ENCODE measurements at places on chromosomes 7 and 10.

DNA sequence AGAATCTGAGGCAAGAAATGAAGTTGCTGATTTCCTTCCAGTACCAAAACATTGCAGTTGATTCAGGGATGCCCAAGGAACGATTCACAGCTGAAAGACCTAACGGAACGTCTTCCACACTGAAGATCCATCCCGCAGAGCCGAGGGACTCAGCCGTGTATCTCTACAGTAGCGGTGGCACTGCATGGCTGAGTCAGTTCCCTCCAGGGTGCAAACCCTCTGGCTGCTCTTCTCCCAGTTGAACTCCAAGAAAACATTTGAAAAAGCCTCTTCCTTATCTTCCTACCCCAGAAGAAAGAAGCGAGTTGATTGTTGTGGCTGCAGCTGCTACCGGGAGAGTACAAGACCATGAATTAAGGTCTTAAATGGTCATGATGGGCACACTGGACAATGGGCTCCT lies 147.1 kb upstream of the PRSS1 start:
- no peak for DNase-seq

GRCh38 chr7:44489955-44490350 lies 505 bp downstream of the NUDCD3 start:
- DNase-seq: peak; percentile 6

- DNase-seq: no peak
Observed at GRCh38 chr10:100291356-100291755, 4.9 kb upstream of the BLOC1S2 start.

GRCh38 chr10:83274088-83274487 lies 865.2 kb upstream of the GHITM start:
- no peak for DNase-seq

GRCh38 chr10:17867056-17867455 lies 57.9 kb downstream of the MRC1 start:
- DNase-seq: no peak

DNA sequence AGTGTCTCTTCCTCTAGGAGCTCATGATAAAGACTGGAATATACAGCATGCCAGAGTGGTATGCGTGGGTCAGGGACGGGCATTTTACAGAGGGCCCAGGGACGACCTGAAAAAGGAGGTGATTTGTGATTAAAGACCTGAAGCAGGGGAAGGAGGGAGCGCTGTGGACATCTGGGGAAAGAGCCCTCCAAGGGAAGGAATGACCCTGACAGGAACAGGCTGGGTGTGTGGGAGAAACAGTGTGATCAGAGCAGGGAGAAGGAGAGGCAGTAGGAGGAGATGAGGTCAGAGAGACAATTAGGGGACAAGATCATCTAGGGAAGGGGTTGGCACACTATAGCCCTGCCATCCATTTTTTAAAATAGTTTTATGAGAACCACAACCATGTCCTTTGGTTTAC lies 3.4 kb upstream of the RASSF4 start:
- DNase-seq: no peak

DNA sequence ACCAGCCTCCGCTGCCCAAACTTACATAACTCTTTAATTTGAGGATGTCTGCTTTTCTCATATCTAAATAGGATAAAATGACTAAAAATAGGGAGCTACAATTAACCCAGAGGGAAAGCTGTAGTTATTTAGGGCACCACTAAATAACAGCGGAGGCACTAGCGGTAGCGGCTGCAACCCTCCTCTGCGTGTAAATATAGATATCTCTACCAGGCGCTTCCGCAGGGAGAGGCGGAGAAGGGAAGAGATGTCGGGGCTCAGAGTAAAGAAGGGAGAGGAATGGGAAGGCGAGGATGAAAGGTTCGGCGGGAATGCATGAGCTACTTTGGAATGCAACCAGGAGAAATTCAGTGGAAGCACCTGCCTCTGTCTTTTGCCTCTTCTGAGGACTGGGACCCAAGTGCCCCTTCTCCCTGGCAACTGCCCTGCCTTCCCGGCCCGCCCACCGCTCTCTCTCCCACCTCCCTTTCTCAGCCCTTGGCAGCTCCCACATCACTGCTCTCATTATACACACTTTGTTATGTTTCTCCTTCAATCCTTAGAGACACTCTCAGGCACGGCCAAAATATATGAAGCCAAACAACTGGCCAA lies 698.3 kb downstream of the PARD3 start:
- DNase-seq: no peak

- peak; percentile 49 for DNase-seq
Observed at GRCh38 chr10:118568327-118568848, 27.1 kb downstream of the PRLHR start.

- no peak for DNase-seq
Observed at GRCh38 chr7:137695942-137696341, 150.8 kb downstream of the DGKI start.

DNA sequence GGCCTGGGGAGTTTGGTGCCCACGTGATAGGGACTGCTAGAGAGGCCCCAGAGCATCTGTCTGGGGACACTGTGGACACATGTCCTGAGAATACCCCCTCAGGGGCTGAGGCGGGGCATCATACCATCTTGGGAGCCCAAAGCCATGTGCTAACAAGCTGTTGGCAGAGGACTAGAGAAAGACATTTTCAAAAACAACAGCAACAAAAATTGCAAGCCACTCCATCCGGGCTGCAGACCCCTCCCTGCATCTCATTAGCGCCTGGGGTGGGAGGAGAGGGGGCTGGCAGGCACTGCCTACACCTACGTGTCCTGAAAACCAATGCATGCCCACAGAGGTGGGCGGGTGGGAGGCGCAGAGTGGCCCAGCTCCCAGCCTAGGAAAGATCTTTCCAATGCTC lies 507.4 kb upstream of the PODXL start:
- DNase-seq: no peak

DNA sequence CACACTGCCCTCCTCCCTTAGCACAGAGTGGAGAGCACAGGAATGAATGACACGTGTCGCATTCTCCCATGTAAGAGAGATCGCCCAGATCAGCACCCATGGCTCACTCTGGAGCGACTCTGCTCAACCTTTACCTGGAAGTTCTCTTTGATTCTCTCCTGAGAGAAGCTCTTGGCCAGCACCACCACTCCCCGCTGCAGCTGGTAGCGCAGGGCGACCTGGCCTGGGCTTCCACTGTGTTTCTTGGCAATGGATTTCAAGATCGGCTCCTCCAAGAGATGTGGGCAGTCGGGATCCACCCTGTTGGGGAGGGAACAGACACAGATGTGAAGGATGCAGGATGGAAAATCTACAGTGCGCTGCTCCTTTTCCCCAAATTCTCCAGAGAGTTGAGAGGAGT lies 27.4 kb downstream of the AKR1C8 start:
- no peak for DNase-seq

- DNase-seq: no peak
Observed at GRCh38 chr10:29469481-29470354, 165.1 kb downstream of the SVIL start.

DNA sequence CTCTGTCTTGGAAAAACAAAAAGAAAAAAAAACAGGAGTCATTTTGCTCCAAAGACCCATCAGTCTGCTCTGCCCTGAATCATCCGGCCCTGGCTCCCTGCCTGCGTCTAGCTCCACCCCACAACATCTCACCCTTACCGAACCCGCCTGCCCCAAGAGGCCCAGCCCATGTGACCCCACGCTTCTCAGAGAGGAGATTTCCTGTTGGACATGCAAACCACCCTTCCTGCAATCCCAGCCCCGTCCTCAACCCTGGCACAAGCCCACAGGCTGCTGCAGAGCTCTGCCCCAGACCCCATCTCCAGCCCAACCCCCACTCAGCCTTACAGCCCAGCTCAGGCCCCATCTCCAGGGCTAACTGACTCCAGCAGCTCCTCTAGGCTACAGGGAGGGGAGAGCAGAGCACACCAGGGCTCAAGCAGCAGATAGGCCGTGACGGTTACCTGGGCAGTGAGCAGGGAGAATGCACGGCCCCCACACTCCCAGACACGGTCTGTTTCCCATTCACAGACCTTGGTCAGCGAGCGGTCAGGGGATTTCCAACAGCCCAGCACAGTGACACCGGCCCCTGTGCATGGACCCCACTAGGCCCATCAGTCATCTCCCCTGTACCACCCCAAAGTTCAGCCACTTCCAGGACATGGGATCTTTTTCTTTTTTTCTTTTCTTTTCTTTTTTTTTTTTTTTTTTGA lies 69.9 kb upstream of the GTF2I start:
- DNase-seq: peak; percentile 88

DNA sequence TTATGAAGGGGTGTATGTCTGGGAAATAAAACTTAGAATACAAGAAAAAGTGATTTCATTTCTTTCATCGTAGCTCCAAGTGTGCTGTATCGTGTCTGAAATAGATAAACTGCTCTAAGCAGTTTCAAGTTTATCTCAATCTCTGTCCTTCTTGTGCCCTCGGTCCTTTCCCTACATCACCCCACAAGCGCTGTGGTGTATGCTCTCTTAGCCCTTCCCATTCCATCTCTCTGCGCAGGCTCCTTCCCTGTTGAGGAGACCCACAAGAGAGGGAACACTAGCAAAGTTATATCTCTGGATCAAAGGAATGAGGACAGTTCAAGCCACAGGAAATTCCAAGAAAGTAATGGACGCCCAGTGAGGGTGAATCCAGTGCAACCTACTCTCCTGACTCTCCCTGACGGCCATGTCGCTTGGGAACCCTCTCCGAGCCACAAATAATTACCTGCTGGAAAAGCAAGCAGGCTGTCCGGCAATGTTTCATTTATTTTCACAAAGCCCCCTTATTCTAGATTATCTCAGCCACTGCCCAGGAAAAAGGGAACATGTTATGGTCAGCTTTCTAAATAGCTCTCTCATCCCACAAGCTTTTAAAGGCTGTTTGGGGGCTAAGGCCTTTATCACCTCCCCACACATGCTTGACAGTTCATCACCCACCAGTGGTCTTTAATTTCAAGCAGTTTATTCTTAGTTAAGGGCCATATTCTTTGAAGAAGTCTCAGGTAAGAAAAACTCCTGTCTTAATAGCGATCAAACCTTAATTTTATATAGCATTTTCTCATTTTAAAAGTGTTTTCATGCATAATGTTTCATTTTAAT lies 34.8 kb downstream of the LRRC4 start:
- DNase-seq: no peak

DNA sequence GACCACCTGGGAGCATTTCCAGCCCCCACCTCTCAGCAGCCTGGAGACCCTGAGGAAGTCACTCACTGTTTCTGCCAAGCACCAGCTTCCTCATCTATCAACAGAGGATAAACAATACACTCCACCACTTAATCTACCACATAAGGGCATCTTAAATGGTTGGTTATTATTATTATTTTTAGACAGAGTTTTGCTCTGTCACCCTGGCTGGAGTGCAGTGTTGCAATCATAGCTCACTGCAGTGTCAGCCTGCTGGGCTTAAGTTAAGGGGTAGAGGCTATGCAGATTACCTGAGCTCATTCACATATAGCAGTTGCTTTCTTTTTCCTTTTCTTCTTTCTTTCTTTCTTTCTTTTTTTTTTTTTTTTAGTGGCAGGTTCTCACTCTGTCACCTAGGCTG lies 59.5 kb upstream of the ELN start:
- DNase-seq: no peak

DNA sequence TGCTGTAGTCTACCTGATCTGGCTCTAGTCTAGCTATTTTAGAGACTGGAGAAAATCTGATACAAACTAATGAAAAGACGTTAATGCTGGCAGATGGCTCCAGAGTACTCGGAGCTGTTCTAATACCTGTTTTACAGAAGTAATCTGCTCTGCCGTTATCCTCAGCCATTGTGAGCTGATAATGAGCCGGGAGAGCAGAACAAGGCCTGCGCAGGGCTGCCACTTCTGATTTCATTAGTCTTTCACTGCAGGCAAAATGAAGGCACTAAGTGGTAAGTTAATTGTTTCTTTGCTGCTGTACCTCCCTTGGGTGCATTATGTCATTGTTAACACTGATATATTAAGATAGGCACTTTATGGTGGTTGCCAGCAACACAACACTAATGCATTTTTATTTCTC lies 456.4 kb upstream of the PFKP start:
- no peak for DNase-seq

DNA sequence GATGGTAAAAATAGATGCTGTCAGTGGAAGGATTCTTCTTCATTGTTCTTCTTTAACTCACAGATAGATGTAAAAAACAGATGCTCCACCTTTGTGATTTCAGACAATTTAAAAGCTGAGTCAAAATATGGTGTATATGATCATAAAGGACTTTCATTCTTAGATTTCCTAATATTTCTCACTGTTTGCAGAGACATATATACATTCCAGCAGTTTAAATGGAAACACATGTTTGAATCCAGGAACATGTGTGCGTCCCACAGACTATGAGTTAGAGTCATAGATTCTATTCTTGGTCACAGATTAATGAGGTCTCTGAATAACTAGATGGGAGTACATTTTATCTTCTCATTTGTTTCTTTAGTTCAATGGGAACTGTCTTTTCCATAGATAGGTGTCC lies 109.6 kb downstream of the BICC1 start:
- peak; percentile 54 for DNase-seq

GRCh38 chr7:99380823-99381663 lies 6.5 kb downstream of the ARPC1B start:
- DNase-seq: no peak

- DNase-seq: no peak
Observed at GRCh38 chr10:34912771-34913170, 97.7 kb upstream of the PARD3 start.

DNA sequence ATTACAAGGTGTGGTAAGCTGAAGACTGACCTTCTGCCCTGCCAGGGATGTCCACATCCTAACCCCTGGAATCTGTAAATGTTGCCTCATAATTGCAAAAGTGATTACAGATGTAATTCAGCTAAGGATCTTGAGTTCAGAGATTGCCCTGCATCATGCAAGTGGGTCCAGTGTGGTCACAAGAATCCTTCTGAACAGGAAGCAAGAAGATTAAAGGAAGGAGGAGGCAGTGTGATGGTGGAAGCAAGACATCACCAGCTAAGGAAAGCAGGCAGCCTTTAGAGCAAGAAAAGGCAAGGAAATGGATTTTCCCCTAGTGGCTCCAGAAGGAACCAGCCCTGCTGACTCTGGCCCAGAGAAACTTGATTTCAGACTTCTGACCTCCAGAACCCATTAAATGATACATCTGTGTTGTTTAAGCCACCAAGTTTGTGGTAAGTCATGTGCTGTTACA lies 78.1 kb downstream of the USP6NL start:
- DNase-seq: peak; percentile 71

DNA sequence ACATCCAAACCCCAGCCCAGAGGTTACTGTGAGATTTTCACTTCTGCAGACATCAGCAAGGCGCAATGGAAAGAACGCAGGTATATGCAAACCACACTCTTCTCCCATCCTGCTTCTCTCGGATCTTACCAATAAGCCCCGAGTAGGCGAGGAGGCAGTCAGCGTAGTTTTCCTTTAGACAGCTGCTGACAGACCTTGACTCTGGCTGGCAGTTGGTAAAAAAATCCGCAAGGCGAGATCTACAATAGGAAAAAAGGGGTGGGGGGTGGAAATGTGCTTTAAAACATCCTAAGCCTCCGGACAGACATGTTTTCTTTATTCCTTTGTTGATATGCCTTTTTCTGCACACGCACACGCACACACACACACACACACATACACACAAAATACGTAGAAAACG lies 176.5 kb downstream of the GFRA1 start:
- DNase-seq: no peak

Measured in fibroblast of gingiva (primary cell).